ENCODE measurements at places on chromosomes 2 and 18. TPM values are rescaled to one million over a fixed set of nuclear protein-coding genes. Genes with fewer than 3 reads are reported as not detected.
A peak's percentile ranks its signal among the peaks of the same experiment; 100 is the strongest.

DNA sequence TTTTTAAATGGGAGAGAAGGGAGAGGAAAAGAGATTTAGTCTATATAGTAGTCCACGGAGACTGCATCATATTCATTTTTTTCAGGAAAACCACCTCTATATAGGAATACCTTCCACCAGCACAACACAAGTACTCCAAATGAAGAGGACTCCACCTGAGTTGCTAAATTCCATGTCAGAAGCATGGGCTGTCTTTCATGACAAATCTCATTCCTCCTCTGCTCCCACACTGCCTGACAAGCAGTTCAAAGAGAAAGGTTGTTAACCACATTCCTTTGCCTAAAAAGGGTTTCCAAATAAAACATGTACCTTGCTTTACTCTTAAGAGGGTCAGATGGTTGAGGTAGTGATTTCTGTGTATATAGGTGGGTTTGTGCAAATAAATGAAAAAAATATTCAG is 122.0 kb downstream of the TMEFF2 start:
- DNase-seq: no peak

DNA sequence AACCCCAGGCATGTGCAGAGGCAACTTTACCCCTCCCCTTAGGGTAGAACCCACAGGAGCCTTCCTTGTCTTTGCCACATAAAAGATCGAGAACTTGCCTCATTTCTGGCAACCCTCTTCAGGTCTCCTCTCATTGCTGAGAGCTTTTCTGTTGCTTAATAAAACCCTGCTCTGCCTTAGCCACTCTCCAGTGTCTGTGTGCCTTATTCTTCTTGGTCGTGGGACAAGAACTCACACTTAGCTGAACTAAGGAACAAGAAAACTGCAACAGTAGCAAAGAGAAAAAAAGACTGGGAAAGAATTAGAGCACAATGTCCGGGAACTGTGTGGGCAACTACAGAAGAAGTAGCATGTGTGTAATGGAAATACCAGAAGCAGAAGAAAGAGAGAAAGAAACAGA is 56.2 kb upstream of the SMIM21 start:
- no peak for DNase-seq

DNA sequence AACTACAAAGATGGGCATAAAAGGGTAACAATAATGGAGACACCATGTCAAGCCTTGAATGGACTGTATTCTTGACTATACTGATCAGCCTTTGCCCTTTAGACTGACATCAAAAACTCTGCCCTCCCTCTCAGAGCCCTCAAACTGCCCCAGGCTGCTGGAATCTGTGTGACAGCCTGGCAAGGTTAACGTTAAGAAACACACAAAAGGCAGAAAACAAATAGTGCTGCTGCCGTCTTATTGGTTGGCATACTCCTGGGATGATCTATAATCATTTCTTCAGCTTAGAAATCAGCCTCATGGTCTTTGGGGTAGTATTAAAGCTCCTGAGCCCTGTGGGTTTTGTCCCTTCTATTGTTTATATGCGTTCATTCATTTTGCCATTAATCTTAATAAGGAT is 338.0 kb downstream of the DCC start:
- DNase-seq: no peak

DNA sequence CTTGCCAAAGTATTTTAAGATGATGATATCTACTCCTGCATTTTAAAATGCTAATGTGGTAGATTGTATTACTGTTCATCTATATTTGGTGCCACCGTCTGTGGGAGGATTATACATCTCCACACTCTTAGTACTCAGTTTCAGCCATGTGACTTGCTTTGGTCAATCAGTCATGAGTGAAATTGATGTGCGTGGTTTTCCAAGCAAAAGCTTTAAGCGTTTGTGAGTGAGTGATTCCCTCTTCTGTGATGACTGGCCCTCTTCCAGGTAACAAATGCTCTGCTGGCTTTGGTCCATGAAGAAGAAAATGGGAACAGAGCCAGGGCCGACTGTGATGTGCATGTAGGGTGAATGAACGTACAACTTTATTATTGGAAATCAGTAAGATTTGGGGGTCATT is 330.4 kb downstream of the LPIN1 start:
- no peak for DNase-seq

- no peak for DNase-seq
These were observed 84.1 kb downstream of the TMEM237 start for GRCh38 chr2:201559067-201559710.

DNA sequence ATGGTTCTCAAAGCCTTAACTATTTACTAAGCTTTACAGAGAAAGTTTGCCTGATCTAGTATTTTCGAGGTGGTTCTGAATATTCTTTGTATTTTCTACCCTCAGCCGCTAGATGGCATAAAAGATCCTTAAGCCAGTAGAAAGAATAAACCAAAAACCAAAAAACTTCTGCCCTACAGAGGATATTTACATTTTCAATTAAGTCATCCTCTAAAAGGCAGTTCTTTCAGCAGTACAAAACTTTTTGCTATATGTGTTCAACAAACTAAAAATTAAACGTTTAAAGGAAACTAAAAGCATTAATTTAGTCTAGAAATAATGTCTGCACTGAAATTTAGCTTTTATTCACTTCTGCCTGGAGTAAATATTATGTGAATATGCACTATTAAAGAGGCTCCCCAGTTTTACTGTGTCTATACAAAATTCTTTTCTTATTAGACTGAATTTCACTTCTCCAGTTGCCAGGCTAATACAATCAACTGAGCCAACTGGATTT is 297.5 kb downstream of the PIEZO2 start:
- peak; percentile 82 for DNase-seq

- DNase-seq: no peak
These were observed 172.9 kb downstream of the SLC8A1 start for GRCh38 chr2:40279001-40279400.

DNA sequence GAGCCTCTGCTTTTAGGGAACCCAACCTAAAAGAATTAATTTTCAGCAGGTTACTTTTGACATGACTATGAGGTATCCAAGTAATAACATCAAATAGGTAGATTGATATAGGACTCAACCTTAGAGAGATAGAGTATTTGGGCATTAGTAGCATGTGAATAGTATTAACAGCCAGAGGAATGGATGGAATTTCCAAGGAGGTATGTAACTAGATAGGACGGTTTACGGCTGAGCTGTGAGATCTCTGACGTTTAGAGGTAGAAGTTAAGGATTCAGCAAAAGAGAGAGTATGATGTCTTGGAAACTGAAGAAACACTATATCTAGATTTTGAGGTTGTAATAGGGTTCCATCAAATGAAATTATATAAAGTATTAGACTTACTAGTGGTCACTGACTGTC is 70.3 kb downstream of the HNMT start:
- DNase-seq: no peak

GRCh38 chr2:28449488-28450395 is 46.1 kb upstream of the PLB1 start:
- no peak for DNase-seq

DNA sequence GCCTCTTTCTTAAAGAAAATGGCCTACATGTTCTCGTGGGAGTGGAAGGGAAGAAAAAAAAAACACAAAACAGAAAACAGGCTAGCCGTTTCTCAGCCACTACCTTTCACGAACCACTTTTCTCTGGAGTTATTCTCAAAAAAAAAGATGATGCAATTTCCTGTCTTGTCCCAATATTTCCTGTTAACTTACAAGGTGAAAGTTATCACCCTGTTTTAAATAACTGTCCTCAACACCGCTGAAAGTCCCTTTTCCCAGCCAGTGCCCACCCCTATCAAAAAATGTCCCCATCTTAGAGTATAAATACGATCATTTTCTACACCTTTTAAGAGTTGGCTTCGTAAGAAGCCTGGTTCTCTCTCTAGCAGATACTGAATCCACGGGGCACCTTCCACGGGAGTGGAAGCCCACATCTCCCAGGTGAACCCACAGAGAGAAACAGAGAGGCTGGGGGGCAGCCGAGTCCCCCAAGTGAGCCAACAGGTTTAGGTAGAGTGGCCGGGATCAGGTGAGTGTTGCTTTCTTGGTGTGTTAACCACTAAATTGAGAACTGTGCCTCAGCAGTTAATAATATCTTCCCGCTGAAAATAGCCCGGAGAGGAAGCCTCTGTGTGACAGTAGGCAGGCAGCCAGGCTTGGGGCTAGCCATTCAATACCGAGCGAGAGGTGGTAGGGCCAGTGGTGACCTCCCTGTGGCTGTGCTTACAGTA is 15.9 kb downstream of the SMAD7 start:
- no peak for DNase-seq

DNA sequence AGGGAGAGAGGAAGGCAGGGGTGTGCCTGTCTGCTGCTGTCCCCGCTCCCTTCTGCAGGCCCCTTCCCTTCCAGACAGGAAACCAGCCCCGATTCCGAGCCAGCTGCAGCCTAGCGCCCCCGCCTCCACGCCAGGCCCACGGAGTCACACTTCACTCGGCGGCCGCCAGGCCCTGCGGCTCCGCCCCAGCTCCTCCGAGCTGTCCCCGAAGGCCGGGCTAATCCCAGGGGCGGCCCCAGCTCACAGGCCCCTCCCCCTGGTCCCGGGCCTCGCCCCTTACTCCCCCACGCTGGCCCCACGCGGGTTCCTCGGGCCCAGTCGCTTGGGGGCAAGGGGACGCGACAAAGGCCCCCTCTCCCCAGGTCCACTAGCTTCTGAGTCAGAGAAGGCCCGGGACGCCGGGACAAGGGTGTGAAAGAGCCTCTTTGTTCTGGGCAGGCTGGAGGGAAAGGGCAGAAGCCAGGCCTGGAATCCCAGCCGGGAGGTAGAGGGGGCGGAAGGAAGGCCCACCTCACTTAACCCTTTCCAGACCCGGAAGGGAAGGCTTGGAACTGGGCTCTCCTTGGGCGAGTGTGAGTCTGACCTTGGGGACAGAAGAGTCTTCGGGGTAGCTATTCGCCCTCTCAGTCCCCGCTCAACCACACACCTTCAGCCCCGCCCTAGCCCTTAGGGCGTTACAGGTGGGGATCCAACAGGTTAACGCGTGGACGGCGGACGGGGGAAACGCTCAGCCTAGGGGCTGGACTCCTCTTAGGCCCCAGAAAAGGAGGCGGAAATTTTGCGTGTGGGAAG is 1.2 kb downstream of the RTKN start:
- peak; percentile 82 for DNase-seq

DNA sequence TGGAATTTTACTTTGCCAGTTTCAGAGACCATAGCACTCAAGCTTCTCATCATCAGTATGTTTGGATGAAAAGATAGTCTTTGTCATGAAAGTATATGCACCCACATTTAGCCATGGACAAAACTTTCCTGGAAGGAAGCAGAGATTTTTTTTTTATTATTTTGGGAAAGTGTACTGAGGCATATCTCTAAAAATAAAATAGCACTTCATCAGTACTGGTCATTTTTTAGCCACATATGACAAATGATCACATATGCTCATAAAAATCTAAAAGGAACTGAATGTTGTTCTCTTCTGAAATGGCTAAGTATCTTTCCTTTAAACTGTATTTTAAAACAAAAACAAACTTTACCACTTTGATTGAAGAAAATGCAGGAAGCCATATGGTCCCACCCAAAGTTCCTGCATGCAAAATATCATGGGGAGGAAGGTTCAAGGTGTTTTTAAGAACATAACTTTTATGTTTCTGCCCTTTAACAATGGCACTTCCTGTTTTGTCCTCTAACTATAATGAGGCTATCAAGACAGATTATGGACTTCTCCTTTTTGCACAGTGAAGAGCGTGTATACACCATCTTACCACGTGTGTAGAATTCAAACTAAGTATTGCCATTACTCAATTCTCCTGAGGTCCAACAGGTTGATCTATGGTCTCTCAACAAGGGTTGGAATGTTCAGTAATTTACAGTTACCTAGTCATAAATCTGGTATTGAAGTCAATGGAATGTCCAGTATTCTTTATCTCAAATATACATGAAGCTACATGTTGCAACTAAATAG is 77.1 kb upstream of the SLC39A10 start:
- no peak for DNase-seq

GRCh38 chr18:10454681-10455557 is 484 bp downstream of the APCDD1 start:
- DNase-seq: no peak

- no peak for DNase-seq
These were observed 43.3 kb upstream of the ITM2C start for GRCh38 chr2:230821261-230821990.

DNA sequence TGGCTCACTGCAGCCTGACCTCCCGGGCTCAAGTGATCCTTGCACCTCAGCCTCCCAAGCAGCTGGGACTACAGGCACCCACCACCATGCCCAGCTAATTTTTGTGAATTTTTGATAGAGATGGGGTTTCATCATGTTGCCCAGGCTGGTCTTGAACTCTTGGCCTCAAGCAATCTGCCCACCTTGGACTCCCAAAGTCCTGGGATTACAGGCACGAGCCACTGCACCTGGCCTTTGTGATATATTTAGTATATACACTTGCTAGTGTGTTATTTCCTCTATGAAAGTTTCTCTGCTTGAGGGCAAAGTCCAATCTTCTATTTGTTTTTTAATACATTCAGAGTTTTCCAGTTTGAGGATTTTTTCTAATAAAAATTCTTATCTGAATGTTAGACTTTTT is 119.3 kb downstream of the GALNT3 start:
- peak; percentile 20 for DNase-seq

- no peak for DNase-seq
These were observed 13.4 kb upstream of the BOK start for GRCh38 chr2:241545106-241545505.

- DNase-seq: no peak
These were observed 402.3 kb downstream of the ERBB4 start for GRCh38 chr2:212136216-212136795.

DNA sequence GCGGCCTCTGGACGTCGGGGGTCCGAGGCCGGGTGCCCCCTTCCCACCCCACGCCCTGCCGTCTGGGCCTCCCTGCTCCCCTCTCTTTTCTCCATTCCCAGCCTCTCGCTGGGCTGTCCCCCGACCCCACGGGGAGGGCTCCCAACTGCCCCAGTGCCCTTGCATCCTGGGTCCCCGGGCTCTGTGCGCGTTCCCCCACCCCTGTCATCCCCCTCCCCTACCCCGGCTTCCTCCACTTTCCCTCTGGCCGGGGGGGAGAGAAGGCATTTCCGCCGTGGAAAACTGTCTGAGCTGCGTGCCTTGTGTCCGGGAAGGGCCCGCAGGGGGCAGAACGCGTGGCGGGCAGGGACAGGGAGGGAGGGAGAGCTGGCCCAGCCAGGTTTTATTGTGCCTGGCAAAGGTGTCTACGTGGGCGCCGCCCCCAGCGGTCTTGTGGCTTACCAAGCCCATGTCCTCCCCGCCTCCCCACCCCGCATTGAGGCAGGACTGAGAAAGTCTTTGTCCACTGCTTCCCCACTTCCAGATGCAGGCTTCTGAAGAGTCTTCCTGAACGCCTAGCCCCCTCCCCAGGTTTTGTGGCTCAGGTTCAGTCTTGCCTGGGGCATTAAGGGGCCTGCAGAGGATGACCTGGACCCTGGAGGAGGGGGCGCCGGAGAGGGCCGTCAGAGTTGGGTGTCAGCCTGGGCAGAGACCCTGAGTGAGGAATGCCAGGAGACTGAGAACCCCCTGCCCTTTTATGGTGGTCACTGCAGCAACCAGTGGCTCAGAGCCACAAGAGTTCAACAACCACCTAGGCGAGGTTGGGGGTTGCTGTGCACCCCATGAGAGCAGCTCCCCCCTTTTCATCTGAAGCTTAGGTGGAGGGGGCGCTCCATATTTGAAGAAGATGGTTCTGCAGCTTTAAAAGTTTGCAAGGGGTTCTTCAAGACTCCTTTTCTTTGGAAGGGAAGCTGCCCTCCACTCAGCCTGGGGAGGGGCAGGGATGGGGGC is 1.3 kb downstream of the ITM2C start:
- DNase-seq: peak; percentile 24

The ANKRD30BL gene
- not detected for total RNA-seq

The ABCG5 gene
- not detected for total RNA-seq

The AMER3 gene
- total RNA-seq: not detected

The GPR39 gene
- total RNA-seq: 18.0 TPM

The IL36RN gene
- 1.4 TPM for total RNA-seq

The CACNB4 gene
- 0.26 TPM for total RNA-seq

Data from HT-29 (cell line).